ENCODE measurements at places on chromosomes 2 and 18.

GRCh38 chr2:108835040-108835439, 48.5 kb downstream of the CCDC138 start:
- DNase-seq, result no peak

- DNase-seq, result no peak
These were observed 108.3 kb upstream of the SLC14A2 start for GRCh38 chr18:45506951-45507350.

- DNase-seq, result no peak
These were observed 12.5 kb upstream of the NAB1 start for GRCh38 chr2:190636361-190636760.

DNA sequence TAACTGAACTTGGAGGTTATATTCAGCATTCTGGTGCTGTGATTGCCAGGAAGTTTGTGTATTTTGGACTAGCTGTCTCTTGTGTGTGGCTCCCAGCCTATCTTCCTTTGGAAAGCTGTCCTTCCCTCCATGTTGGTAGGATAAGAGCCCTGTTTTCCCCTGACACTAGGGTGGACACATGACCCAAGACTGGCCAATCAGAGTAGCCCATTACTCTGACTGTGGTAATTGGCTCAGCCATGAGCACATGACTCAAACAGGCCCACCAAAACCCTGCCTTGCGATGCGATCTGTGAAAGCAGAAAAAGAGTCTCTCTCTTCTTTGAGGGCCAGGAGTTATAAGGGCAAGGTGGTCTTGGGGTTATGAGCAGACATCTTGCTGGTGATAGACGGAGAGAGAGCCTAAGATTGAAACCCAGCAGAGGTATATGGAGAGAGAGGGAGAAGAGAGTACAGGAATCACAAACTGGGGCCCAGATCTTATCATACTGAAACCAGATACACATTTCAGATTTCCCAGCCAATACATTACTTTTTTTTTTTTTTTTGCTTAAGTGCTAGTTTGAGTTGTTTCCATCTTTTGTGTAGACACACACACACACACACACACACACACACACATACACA, 45.3 kb upstream of the SERPINE2 start:
- DNase-seq, result no peak

DNA sequence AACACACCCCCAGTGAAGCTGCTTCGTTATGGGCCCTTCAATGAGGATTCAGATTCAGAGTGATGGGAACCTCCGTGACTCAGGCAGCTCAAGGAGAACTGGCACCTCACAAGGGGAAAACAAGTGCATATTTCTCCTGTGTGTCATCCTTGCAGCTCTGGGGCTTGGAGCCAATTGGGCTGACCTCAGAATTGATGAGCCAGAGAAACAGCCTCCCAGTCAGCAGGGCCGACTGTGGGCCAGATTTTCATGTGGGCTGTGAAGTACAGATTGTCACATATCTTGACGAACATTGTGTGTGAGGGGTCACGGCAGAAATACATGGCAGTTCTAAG, 189.6 kb upstream of the SP5 start:
- DNase-seq, result no peak

- DNase-seq, result no peak
These were observed 23.4 kb downstream of the CHCHD5 start for GRCh38 chr2:112607680-112608438.

- no peak for DNase-seq
These were observed 122.7 kb downstream of the GULP1 start for GRCh38 chr2:188414411-188414810.

DNA sequence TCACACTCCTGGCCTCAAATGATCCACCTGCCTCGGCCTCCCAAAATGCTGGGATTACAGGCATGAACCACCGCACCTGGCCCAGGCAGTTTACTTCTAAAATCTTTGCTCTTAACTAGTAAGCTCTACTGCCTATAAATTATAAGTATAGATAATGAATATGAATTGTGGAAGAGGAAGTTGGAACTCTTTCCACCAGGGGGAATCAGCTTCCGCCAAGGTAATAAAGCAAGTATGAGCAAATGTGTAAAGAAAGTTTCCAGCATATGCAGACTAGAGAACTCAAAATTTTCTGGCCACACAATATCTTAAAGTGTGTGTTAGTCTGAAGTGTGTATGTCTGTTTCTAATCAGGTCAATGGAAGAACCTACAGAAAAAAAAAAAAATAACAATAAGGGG, 68.1 kb downstream of the RMDN2 start:
- DNase-seq, result no peak

DNA sequence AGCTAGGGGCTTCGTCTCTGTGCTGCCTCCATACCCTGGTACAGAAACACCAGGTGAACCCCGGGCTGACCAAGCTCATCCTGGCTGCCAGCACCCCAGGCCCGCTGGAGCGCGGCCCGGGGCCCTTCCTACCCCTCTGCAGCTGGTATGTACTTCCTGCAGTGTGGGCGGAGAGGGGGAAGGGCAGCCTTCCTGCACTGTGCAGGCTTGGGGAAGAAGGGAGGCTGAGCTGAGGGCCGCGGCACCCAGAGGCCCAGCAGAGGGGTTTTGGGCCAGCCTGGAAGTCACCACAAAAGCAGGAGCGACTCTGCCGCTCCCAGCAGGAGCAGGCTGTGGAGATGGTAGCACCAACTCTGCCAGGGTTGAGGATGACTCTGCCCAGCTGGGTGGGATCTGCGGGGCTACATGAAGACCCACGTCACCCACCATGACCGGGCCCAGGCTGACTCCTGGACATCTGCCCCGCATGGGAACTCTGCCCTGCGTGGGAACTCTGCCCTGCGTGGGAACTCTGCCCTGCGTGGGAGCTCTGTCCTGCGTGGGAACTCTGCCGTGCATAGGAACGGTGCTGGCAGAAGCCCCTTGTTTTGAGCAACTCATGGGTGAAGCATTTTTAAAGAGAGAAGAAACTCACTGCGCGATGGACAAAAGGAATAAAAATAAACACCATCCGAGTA, 273.3 kb downstream of the NDUFA10 start:
- peak; percentile 19 for DNase-seq

GRCh38 chr2:40896358-40896757, 444.5 kb upstream of the SLC8A1 start:
- DNase-seq, result no peak

GRCh38 chr2:127389778-127390435, 2.1 kb upstream of the MAP3K2 start:
- DNase-seq, result no peak

DNA sequence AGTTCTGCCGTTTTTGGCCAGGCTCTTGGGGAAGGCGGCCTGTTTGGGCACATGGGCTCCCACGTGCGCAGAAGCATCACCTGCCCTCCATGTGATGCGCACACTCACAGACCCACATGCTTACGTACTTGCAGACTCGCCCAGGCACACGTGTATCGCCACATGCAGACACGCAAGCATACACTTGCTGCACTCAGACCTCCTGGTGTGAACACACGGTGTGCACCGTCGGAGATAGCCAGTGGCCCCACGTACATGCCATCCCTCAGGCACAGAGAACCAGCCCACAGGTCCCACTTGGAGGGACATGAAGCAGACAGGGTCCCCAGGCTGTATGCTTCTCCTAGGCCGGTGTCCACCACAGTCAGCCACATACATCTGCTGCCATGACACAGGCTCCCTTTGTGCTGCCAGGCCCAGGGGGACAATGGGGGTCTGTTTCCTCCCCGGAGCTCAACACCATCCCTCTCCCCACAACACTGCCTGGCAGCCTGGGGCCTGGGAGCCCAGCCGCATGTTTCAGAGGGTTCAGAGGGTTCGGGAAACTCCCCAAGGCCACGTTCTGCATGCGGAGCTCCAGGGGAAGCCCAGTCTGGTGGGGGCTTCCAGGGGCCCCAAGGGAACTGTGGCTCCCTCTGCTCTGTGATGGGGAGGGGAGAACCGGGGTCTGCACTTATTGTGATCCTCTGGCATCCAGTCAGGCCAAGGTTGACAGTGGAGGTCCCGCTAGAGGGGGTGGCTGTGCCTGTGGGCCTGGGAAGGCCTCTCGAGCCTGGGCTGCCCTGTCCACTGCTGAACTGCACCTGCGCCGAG, 208.1 kb upstream of the HAAO start:
- DNase-seq, result no peak

- DNase-seq, result no peak
These were observed 409.5 kb upstream of the GCFC2 start for GRCh38 chr2:76120176-76120575.

- DNase-seq, result no peak
These were observed 79.4 kb downstream of the SLC4A3 start for GRCh38 chr2:219706823-219707281.

DNA sequence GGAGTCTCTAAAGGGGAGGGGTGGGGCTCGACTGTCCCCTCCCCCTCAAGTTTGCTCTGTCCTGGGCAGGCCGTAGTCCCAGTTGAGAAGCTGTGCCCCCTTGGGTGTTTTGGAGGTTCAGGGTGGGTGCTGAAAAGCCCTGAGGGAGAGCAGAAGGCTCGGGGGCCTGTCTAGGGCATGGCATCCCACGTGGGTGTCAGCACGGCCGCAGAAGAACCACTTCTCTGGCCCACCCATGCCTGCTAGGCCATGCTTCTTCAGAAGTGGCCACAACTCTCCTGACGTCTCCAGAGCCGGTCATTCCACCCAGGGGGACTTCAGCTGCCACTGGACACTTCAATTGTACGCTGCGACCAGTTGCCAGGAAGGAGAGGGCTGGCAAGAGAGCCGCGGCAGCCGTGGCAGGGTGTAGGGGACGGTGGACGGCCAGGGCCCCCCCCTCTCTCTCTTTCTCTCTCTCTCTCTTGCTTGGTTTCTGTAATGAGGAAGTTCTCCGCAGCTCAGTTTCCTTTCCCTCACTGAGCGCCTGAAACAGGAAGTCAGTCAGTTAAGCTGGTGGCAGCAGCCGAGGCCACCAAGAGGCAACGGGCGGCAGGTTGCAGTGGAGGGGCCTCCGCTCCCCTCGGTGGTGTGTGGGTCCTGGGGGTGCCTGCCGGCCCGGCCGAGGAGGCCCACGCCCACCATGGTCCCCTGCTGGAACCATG, at the start of gene INPP5D:
Gene INPP5D (plus strand): TSS at position 546 of the 704 bp plus-strand sequence. CDS start 137 bp downstream, at position 683.
- peak; percentile 67 for DNase-seq

GRCh38 chr2:201966691-201967438, 66.8 kb upstream of the FZD7 start:
- DNase-seq, result no peak

DNA sequence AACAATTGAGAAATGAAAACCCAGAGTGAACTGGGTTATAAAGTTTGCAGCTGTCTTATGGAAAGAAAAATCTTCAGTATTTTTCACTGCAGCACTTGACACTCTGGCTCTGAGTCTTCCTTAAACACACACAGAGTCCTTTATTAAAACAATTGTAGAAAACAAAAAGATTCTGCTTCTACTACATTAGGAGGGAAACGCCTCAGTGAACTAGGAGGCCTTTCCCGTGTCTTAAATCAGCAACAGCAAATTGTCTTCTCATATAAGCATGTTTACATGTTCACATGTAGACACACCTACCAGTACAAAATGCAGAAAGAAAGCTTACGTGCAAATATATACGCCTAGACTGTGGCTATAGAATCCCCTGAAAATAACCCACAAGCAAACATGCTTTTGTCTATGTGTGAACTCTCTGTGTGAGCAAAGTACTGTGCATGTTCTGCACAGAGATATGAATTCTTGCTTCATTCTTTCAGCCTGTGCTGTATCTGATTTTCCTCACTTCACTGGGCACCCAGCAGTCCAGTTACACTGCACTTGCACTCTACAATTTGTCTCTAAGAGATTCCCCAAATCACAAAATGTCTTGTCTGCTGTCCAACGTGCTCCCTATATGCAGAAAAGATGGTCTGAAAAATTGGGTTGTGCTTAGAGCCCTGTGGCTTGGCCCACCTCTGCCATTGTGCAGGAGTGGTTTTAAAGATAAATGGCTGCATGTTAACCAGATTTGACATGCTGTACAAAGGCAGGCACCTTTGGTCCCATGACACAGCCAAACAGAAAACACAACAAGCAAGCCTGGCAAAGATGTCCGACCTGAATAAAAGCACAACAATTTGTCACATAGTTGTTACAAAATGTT, 24.5 kb downstream of the ZEB2 start:
- DNase-seq, result no peak

GRCh38 chr2:46379213-46380037, 82.2 kb downstream of the EPAS1 start:
- no peak for DNase-seq

DNA sequence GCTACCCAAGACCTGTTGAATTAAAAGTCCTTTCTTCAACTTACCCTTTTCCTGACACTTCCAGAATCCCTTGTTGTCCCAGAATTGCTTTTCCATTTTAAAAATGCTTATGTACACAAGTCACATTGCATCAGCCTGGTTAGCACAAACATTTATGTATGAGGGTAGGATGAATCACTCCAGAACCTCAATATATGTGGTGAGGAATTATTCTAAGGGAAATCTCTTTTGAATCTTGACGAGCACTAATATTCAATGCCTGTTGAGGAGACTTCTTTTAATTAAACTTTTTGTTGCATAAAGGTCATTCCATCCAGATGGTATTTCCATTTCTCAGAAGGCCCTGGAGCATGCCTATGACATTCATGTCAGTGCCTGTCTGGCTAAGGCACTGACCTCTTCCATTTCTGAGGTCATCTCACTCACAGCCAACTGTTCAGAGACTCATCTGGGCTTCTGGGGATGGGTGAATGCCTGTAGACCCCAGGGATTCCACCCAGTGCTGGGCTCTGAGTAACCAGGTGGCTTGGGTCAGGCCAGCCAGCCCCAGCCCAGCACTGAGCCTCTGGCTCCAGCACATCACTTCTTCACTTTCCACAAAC, 28.2 kb downstream of the ACMSD start:
- no peak for DNase-seq

DNA sequence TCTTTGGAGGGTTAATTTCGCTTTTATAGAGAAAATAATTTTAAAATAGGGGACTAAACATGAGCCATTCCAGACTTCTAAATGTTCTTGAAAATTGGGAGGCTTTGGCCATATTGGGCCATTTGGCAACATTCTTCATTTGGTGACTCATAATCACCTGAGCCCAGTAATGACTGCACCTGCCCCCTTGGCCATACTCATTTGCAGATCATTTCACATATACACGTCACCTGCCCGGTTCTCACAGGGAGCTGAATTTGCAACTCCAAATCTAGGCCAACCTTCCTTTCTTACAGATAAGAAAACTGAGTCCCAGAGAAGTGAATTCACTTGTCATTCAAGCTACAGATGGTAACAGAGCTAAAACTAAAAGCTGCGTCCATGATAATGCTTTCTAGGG, 289.7 kb downstream of the EPHA4 start:
- no peak for DNase-seq

GRCh38 chr2:192696857-192697256, 502.1 kb upstream of the TMEFF2 start:
- DNase-seq, result no peak

- DNase-seq, result no peak
These were observed 24.3 kb upstream of the KCNF1 start for GRCh38 chr2:10887476-10887875.

- no peak for DNase-seq
These were observed 159.5 kb upstream of the EPHA4 start for GRCh38 chr2:221731432-221732145.

Data from activated effector memory CD4-positive, alpha-beta T cell treated with Interleukin-2 at 50 U/mL for 16 hours (primary cell).